Ureter (tissue), 1 donor: ENCODE measurements at places on chromosomes 5 and 9. TPM values are rescaled to one million over a fixed set of nuclear protein-coding genes. Genes with fewer than 3 reads are reported as not detected.

DNA sequence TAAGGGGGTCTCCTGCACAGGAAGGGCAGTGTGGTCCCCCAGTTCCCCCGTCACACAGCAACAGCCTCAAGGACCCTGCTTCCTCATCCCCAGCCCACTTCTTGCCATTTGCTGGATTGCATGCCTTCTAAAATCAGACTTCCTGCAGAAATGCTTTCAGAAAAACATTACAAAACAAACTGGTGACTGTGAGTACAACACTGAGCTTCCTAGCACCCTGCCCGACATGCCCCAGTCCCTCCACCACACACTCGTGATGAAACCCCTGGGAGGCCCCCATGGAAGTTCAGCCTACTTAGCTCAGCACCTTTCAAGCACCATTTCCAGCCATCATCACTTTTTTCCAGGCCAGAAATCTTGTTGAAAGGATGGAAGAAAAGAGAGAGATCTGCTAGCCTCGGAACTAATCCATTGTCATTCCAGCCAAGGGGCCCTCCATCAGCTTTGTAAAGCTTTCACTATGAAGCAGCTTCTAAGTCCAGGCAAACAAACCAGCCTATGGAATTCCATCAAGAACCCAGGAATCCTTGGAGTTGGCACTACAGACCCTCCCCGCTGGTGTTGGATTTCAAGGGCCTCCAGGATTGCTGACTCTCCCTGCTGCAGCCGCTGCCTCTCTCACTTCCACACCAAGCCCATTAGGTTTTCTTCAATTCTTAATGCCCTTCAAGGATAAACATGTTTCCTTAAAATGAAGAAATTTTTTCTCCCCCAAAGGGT lies 114.6 kb downstream of the C5orf15 start:
- no peak for DNase-seq

GRCh38 chr9:110179734-110180133 lies 28.2 kb downstream of the C9orf152 start:
- no peak for DNase-seq

ANKRD31 gene
- 1.0 TPM for total RNA-seq

SMIM3 gene
- 23.1 TPM for total RNA-seq

GRCh38 chr9:4073371-4073770 lies 226.5 kb downstream of the GLIS3 start:
- no peak for DNase-seq

DNA sequence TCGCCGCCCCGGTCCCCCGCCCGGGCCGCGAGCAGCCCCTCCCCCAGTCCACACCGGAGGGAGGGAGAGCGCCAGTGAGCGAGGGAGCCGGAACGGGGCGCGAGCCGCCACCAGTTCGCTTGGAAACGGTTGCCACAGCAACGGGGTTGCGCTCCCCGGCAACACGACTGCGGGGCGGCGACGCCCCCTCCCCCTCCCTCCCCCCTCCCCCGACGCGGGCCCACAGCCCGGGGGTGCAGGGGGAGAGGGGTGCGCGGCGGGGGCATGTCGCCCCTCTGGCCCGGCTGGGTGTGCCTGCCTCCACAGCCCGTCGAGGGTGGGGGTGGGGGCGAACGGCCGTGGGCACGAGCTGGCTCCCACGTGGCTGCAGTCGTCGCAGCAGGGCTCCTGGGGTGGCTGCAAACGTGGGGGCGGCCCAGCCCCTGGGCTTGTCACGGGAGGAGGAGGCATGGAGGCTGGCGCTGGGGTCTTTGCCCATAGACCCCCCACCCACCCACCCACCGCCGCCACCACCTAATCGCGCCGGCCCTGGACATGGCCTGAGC lies 524 bp downstream of the PRR7 start:
- DNase-seq: no peak

- no peak for DNase-seq
These were observed at the start of gene FAM163B for GRCh38 chr9:133609311-133610098. FAM163B (minus strand) TSS chr9:133609389; CDS start chr9:133580223, 29,166 bp downstream.

- DNase-seq: no peak
These were observed 52.5 kb upstream of the CDKN2AIPNL start for GRCh38 chr5:134463991-134464760.

LCP2 gene
- total RNA-seq: 21.7 TPM

DNA sequence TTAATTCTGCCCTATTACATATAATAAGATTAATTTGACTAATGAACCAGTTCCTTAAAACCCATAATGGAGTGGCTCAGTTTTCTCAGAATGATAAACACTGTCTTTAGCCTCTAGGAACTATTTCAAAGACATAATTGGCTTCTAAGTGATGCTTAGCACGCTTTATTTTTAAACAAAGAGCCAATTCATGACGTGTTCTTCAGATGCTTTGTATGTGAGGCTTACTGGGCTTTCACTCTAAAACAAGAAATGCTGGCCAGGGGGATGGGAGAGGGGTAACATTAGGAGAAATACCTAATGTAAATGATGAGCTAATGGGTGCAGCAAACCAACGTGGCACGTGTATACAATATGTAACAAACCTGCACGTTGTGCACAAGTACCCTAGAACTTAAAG lies 7.6 kb upstream of the SFXN1 start:
- DNase-seq: no peak

DNA sequence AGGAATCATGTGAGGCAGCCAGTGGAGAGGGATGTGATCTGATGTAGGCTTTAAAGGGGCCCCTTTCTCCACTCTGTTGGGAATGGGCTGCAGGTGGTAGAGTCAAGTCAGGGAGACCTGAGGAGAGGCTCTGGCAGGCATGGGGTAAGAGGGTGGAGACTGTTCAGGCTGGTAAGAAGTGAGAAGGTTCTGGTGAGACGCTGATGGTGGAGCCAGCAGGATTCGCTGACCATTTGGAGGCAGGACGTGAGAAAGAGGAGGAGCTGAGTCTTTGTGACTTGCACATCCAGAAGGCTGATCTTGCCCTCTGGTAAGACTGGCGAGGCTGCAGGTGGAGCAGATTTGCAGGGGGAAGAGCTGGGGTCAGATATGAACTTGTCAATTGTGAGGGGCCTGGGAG lies 248.0 kb downstream of the NSG2 start:
- DNase-seq: no peak

DNA sequence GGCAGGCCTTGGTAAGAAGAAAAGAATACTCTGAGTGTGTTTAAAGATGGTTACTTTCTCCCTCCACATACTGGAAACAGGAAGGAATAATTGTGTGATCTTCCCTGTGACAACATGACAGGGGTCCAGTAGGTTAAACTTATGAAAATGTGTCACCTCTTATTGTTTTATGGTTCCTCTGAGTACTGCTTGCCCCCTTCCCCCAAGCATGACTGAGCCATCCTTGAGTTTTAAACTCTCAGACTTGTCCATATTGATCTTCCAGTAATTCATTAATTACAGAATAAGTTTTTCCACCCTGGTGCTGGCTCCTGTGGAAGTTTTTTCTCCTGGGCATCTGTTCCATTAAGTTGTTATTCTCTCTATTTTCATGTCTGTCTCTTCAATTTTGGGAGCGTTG lies 95.8 kb downstream of the CNTLN start:
- DNase-seq: no peak

GRCh38 chr9:76313771-76314170 lies 80.5 kb downstream of the RFK start:
- DNase-seq: no peak

DNA sequence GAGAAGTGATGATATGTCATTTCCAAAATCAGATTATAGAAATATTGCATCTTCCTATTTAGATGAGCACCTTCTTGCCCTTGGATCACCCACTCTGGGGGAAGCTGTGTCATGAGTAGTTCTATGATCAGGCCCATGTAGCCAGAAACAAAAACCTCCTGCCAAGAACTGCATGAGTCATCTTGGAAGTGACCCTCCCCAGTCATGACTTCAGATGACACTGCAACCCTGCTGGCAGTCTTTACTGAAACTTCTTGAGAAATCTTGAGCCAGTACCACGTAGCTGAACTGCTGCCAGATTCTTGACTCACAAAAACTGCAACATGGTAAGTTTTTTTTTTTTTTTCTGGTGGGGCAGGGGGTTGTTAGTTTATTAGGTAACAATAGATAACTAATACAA lies 439.6 kb upstream of the PTGER4 start:
- no peak for DNase-seq

DNA sequence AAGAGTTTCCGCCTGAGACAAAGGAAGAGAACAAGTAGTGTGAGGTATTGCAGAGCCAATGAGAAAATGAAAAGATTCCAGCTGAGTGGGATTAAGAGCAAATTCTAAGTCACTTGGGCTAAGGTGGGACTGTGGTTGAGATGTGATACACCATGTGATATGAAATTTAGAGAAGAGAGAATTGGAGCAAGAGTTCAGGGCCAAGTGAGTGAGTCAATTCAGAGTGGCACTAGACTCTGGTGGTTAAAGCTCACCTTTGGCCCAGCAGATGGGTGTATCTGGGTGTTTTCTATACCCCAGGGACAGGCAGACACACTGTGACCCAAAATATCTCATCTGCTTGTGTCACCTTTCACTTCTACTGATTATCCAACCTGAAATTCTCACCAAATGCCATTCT lies 368.1 kb downstream of the KCNN2 start:
- no peak for DNase-seq

DNA sequence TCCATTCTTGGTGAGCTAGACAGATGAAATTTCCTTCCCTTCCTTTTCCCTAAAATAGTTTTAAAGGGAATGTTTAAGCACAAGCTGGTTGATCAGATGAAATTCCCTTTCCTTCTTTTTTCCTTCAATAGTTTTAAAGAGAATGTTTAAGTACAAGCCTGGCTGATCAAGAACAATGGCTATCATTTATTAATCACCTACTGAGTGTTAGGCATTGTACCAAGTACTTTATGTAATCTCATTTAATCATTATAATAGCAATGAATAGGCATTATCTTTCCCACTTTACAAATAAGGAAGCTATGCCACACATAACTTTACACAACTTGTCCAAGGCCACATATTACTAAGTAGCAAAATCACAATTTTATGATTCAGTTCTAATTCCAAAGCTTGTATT lies 152.0 kb upstream of the ACOT12 start:
- no peak for DNase-seq

DNA sequence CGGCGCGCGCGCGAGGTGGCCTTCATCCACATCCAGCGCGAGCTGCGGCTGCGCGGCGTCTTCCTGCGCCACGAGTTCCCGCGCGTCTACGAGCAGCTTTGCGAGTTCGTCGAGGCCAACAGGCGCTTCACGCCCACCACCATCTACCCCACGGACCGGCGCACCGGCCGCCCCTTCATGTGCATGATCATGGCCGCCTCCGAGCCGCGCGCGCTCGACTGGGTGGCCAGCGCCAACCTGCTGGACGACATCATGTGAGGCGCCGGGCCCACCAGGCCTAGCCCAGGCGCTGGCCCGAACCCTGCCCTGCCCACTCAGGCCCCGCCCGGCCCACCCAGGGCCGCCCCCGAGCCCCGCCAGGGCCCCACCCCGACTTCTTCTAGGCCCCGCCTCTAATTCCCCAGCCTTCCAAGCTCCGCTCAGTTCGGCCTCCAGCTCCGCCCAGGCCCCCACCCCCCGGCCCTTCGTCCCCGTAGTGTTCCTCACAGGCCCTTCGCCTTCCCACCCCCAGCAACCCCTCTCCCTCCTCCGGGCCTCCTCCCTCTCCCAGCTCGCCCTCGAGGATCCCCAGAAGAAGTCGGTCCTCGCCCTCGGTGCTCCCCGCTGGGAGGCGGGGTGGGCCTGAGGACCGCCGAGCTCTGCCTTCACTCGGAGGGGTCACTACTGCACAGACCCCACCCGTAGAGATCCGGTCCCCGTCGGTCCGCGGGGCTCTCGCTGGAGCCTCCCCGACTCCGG lies 2.0 kb upstream of the PHPT1 start:
- no peak for DNase-seq

- peak; percentile 18 for DNase-seq
These were observed 144.6 kb upstream of the PPP1R26 start for GRCh38 chr9:135334953-135335460.

GRCh38 chr5:6393596-6394194 lies 15.3 kb upstream of the MED10 start:
- no peak for DNase-seq

GRCh38 chr9:134987906-134988700 lies 70.4 kb upstream of the FCN1 start:
- no peak for DNase-seq

GRCh38 chr5:107023732-107024131 lies 647.0 kb downstream of the EFNA5 start:
- no peak for DNase-seq

GRCh38 chr5:40675396-40676133 lies 4.2 kb upstream of the PTGER4 start:
- no peak for DNase-seq

- no peak for DNase-seq
These were observed 354.3 kb downstream of the KIF4B start for GRCh38 chr5:155367841-155368240.

GRCh38 chr5:38728029-38728428 lies 117.8 kb upstream of the OSMR start:
- DNase-seq: no peak

GRCh38 chr5:37355161-37355560 lies 15.7 kb downstream of the NUP155 start:
- DNase-seq: no peak

ITGA2 gene
- 40.5 TPM for total RNA-seq

DNA sequence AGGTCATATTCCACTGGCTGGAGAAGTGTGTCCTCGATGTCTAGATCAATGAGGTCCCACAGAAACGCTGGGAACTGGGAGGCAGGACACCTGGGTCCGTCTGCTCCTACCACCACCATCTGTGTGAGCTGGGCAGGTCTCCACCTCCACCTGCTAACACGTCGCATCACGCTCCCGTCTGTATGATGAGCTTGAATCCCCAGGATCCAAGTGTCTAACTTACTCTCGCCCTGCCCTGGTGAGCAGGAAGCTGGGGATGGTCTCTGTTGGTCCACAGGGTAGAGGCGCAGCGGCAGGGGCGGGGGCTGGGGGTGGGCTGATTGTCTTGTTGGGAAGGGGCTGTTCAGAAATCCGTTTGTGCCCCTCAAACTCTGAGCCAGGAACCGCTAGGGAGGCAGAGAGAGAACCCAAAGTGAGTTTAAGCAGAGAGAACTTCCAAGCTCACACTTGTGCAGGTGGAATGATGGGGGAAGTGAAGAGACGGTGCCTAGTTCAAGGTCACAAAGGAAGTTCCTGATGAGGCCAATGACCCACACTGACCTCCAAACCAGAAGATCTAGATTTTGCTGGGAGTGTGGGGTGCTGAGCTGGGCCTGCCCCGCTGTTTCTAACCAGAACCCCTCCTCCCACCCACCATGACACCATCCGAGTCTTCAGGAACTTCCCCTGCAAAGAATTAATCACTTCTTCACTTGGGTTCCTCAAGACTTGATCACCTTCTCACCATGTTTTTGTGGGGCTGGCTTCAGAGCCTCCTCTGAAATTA lies 21.1 kb downstream of the ORM2 start:
- no peak for DNase-seq

CD274 gene
- 5.4 TPM for total RNA-seq

- DNase-seq: no peak
These were observed 60.3 kb downstream of the DAPK1 start for GRCh38 chr9:87557996-87558395.

- no peak for DNase-seq
These were observed 228.6 kb downstream of the NR3C1 start for GRCh38 chr5:143174714-143175398.
